Testis (tissue), 5 donors: ENCODE measurements at places on chromosomes 7 and 10. TPM values are rescaled to one million over a fixed set of nuclear protein-coding genes. Genes with fewer than 3 reads are reported as not detected.
A peak's percentile ranks its signal among the peaks of the same experiment; 100 is the strongest.

Gene LYZL1
- 37.0 TPM for total RNA-seq

Gene CFAP70
- total RNA-seq = 46.2 TPM

Gene ACTL6B
- 1.2 TPM for total RNA-seq

DNA sequence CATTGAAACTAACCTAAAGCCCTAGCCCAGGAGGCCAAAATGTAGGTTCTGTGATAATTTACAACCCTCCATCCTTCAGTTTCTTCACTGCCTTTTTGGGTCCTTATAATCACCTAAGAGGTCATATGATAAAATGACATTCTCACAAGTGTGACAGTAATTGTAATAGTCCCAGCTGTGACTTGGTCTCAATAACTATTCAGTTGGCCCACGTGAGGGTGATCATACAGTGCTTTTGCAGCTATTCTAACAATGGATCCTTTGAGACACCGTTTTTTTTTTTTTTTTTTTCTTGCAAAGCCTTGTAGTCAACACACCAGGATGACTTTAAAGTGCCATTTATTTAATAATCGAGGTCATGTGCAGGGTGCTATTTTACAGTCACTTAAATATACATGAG, 760.0 kb downstream of the PHTF2 start:
- no peak for DNase-seq

GRCh38 chr7:101740981-101741725, 76.3 kb upstream of the CUX1 start:
- DNase-seq = no peak

DNA sequence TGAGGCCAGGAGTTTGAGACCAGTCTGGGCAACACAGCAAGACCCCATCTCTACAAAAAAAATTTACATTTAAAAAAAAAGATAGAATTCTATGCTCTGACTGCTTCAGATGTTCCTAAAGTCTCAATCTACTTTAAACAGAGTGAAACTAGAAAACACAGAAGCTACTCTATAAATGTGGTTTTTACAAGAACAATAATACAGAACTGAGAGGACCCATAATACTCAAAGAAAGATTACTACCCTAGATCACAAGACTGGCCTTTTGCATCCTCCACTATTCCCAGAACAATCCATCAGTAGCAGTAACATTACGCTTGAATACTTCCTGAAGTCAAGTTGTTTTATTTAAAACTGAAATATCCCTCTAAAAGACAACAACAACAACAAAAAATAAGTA, 119.4 kb downstream of the ZFAND4 start:
- DNase-seq = no peak

DNA sequence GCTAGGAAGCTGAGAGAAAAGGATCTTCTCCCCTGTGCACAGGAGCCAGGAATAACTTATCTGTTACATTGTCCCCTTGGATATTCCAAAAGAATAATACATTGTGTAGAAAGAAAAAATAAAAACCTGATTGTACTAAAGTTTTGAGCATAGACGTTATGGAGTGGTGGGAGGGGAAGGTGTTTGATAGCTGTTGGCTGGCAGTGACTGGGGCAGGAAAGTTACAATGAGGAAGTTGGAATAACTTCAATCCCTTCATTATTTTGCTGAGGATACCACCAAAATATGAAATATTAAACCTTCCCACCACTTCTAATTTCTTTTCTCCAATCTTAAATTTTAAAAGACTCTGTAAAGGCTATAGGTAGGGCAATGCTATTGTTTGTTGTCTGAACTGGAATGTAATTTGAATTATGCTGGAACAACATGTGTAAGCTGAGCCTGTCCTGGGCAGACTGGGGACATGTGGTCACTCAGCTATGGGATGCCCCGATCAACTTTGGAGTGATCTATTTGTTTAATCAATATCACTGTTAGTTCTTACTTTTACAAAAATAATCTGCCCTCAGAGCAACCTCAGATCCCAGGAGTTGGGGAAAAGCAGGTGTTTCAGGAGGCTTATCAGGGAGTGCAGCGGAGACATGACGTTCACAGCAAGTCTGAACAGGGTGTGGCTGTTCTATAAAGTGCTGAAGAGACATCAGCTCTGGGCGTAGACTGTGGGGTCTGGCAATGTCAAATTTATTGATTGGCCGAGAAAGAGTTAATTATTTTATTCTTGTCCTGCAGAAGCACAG, 20.8 kb downstream of the CYP3A43 start:
- DNase-seq = peak; percentile 20

DNA sequence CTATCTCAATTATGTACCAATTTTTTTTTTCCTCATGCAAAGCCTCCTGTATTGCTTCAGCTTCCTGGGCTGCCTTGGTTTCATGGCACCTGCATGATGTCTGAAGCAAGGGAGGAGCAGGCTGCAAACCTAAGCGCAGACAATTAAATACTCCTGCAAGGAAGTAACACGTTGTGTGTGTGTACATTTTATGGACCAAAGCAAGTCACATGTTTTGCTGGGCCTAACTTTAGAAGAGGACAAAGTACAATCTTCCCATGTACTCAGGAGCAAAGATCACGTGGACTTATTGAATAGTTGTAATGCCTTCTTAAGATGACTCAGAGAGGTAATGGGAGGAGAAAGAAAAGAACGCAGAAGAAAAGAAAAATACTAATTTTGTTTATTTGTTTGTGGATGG, 944.0 kb upstream of the C7orf33 start:
- no peak for DNase-seq

- no peak for DNase-seq
Measured at GRCh38 chr10:92502296-92502808, 71.5 kb downstream of the IDE start.

DNA sequence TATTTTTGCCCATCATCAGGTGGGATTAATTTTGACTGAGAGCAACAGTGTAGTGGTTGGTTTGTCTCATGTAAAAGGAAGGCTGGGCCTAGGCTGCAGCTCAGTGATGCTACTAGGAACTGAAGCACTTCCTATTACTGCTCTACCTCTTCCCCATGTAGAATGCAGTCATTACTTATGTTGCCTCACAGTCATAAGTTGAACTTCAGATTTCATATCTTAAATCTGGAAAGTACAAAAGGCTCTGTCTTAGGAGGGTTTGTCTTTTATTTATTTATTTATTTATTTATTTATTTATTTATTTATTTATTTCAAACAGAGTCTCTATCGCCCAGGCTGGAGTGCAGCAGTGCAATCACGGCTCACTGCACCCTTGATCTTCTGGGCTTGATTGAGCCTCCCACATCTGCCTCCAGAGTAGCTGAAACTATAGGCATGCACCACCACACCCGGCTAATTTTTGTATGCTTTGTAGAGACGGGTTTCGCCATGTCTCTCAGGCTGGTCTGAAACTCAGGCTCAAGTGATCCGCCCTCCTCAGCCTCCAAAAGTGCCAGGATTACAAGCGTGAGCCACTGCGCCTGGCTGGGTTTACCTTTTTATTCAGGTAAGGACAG, 721.7 kb upstream of the GALNT17 start:
- DNase-seq = no peak

GRCh38 chr7:81903115-81903514, 133.3 kb upstream of the HGF start:
- DNase-seq = no peak

DNA sequence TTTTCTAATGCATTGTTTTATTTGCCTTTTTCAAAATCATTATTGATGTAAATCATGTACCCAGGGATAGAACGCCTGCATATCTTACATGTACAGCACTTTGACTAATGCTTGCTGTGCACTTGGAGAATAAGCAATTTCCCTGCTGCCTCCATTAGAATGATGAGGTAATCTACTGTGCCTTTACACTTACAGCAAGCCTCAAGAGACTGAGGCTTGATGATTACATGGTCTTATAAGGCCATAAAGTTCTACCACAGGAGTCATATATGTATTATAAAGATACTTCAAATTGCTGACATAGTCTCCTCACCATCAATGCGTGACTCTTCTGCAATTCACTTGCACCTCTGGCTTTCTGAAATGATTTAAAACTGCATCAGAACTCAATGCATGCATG, 328.6 kb upstream of the HGF start:
- DNase-seq = no peak

DNA sequence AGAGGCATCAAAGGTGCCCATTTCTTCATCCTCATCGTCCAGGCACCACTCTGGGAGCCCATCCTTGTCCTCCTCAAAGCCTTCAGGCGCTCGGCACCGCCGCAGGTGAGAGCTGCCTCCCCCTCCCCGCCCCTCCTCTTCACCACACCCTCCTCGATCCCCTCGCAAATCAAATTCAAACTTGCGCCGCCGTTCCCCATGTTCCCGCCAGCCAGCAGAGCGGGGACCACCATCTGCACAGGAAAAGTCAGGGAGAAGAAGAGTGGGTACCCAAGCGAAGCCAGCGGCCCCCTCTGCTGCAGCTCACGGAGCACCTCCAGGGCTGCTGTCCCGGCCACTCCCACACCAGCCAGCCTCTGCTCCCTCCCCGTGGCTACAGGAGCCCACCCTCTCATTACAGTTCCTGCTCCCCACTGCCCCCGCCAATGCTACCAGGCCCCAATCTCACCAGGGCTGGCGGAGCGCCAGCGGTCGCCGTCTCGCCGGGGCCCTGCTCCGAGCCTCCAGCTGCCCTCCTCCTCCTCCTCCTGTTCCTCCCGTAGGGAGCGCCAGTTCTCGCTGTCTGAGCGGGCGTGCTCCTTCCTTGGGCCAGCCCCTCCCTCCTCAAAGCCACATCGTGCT, 7.7 kb downstream of the GIGYF1 start:
- peak; percentile 51 for DNase-seq

DNA sequence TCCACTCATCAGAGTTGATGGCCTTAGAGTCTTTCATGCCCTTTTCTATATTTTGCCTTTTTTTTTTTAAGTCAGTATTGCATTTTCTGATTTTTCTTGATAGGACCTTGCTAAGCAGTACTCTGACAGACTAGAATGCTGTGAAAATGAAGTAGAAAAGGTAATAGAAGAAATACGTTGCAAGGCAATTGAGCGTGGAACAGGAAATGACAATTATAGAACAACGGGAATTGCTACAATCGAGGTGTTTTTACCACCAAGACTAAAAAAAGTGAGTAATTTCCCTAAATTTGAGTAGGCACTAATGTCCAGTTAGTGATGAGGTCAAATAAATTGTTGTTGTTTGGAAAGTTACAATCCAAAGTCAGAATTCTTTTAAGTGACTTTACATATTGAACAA, 7.4 kb downstream of the NUB1 start:
- DNase-seq = no peak
